ENCODE measurements at places on chromosomes 11 and 22.

- DNase-seq: no peak
Measured at GRCh38 chr22:45907996-45908395, 69.0 kb downstream of the WNT7B start.

DNA sequence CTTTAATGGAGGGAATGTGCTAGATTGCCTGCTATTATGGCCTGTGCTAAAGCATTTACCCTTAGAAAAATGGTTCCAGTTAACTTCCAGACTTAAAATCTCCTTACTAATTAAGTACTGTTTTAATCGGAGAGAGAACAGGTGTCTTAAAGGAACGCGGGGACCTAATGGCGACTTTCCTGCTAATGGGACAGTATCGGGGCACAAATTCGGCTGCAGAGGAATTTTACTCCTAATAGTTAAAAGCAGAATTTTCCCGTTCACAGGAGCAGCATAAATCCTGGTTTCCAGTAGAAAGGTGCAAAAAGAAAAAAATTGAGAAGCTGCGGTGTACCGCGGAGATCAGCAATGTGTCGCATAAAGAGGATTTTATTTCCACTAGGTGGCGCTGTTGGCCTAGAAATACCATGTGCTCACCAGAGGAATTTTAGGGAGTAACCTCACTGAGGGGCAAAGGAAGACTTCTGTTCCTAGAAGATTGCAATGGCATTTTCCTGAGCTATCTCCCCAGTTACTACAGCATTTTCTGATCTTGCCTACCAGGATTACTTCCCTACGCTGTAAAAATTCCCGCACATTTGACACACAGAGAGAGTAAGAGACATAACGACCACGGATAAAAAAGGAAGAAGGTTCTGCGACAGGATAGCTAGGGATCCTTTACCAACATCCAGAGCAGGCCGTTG, 44.5 kb downstream of the ZNF280B start:
- peak; percentile 90 for DNase-seq

GRCh38 chr22:44217346-44217745, 36.6 kb downstream of the PARVG start:
- no peak for DNase-seq

DNA sequence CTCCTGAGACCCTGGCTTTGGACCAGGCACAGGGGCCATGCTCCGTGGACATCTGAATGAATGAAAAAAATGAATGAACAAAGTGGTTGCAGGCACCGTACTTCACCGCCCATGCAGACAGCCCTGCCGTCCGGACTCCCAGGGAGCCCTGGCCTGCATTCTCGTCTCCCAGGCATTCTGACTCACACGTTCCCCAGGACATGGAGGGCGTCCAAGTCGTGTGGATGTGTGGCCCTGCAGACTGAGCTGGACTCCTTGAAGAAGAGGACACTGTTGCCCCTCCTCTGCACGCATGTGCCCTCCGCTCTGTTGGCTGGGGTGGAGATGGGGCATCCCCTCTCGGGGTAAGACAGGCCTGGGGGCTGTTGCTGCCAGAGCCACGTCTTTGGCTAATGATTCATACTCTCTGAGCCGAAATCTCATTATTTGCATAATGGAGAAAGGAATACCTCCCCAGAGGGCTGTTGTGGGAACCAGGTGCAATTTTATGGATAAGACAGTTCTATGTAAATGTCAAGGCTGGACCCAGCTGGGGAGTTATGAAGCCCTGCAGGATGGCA, 49.7 kb downstream of the RTL6 start:
- peak; percentile 27 for DNase-seq

DNA sequence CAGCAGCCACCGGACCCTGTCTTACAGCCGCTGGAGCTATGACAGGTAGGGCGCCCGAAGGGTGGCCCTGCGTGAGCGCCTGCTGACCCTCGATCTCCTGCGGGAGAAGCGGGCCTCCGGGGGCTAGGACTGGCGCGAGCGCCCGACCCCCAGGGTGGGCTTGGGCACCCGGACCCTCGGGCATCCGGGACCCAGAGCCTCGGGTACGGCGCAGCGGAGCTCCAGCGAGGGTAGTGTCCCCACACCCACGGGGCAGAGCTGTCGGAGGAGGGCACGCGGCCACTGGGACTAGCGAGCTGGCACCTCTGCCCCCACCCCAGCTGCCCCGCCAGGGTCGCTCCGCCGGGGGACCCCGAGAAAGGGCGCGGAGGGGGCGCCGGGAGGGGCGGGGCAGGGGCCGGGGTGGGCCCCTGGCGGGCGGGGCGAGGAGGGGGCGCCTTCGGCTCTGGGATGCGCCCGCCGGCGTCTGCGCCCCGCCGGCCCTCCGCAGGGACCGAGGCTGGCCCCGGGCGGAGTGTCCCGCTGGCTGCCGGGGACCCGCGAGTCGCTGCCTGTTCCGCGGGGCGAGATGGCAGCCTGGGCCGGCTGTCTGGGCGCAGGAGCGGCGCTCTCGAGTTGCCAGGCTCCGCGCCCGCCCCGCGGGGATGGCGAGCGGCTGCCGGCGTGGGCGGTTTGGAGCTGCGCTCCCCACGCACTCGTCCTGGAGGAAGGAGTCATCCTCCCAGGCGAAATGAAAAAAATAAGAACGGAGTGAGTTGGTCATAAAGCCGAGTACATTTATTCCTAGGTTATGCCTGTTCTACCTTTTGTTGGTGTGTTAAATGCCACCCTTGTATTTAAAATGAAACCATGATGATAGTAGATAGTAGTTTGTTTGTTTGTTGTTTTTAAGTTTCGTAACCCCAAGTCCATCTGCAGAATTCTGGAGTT, 32.4 kb downstream of the EIF3F start:
- no peak for DNase-seq

- no peak for DNase-seq
Measured at GRCh38 chr22:23197836-23198235, 17.5 kb downstream of the BCR start.

DNA sequence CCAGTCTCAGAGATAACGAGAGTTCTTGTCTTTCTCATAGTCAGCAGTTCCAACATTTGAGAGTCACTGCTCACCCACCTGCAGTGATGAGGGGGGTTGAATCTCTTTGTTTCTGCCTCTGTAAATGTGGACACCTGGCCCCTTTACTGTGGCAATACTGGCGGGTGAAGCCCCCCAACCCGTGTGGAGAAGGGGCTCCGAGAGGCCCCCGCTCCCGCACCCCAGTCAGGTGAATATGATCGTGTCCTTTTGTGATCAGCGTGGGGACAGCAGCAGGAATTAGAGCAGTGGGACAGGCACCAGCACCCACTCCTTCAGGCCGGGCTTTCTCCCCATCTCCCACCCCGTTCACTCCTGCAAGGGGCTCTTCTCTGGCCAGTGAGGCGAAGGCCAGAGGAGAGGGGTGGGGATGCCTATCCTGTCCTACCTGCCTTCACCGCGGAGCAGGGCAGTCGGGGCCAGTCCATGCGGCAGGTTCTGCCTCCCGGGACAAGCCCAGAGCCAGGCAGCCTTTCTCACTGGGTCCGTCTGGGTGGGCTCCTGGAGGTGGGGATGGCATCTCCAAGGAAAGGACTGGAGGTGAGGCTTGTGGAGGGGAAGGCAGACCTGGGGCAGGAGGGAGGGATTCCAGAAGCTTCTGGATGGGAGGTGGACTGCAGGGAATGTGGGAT, 12.7 kb upstream of the CELSR1 start:
- no peak for DNase-seq

- DNase-seq: no peak
Measured at GRCh38 chr11:64065712-64066111, 30.0 kb downstream of the FLRT1 start.

- DNase-seq: no peak
Measured at GRCh38 chr11:48011102-48011797, 30.9 kb downstream of the PTPRJ start.

DNA sequence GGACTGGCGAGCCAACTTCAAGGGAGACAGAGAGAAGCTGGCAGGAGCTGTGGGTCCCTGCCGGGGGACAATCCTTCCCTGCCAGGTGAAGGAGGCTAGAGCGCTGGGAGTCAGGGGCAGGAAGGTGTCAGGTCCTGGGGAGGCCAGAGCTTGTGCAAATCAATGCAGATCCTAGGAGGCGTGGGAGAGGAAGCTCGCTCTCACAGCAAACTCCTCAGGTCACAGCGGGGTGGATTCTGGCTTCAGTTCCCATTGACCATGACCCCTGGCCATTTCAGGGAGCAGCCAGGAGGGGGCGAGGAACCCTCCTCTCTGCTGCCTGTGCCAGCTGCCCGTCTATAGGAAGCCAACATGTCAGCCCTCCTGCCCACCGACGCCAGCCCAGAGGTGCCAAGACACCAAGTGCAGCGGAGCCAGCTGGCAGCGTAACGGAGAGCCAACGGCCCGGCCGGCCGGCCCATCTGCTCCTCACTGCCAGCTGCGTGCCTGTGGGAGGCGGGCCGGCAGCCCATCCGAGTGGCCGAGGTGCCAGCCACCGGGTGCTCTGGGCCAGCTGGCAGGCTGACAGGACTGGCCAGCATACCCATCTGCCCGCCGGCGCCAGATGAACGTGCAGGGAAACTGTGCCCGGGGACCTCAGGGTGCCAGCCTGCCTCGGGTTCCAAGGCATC, 374.8 kb downstream of the MIAT start:
- peak; percentile 46 for DNase-seq

DNA sequence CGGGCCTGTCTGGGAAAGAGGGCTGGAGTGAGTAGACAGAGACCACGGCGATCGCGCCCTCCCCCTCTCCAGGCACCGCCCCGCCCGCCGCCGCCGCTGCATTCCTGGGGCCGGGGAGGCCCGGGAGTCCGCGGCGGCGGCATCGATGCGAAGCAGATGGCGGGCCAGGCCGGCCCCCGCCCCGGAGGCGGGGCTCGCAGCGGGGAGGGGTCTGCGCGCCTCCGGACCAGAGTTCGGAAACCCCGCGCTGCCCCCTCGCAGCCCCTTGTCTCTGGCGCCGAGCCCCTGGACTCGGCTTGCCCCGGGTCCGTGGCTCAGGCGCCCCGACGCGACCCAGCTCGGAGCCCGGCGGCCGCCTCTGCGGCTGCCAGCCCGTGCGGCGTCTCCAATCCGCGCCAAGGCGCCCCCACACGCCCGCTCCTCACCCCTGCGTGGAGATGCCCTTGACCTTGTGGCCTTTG, 1.3 kb downstream of the SCARF2 start:
- DNase-seq: no peak

GRCh38 chr22:28405588-28405987, 274.1 kb downstream of the TTC28 start:
- no peak for DNase-seq

DNA sequence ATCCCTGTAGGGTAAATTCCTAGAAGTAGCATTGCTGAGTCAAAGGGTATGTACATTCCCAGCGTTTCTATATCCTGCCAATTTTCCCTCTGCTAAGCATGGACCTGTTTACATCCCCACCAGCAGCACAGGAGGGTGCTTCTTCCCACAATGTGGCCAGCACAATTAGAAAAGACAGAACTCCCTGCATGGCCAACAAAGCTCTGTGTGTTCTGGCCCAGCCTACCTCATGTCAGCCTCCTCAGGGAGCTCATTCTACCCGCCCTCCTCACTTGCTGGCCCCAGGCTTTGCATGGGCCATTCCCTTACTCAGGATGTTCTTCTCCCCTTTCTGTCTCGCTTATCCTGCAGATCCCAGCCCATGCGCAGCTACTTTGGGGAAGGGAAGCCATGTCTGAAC, 186.1 kb downstream of the DSCAML1 start:
- DNase-seq: no peak

DNA sequence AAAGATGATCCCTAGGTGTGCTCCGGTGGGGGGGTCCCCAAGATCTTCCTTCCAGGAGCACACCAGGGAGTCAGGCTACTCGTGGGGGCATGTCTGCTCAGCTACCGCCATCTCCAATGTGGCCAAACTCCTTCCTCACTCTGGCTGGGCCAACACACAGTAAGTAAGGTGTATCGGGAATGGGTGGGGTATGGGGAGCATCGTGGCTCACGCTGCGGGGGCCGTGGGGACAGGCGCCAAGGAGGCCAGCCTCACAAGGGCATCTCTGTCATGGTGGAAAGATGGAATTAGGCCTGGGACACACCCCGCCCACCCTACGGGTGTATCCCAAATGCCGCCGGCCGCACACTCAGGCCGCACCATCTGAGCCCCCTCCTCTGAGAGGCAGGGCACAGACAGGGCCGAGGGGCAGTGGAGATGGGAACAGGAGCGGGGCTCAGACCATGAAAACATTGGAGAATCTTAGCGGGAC, 8.3 kb downstream of the IGF2 start:
- no peak for DNase-seq

DNA sequence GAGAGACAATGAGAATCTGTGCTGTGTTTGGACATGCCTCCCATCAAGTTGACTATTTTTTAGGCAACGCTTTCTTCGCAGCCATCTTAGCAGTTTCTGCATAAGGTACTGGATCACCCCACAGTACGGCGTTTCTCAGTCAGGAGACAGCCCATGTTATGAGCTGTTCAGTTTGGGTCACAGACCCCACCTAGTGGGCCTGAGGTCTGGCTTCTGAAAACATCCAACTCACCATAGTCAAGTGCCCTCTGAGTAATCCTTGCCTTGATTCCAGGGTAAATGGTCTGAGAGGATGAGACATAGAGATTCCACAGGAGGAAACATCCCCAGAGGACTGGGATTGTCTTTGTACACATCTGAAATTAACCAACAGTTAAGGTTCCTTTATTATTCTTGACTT, 7.2 kb downstream of the BPIFC start:
- DNase-seq: no peak

DNA sequence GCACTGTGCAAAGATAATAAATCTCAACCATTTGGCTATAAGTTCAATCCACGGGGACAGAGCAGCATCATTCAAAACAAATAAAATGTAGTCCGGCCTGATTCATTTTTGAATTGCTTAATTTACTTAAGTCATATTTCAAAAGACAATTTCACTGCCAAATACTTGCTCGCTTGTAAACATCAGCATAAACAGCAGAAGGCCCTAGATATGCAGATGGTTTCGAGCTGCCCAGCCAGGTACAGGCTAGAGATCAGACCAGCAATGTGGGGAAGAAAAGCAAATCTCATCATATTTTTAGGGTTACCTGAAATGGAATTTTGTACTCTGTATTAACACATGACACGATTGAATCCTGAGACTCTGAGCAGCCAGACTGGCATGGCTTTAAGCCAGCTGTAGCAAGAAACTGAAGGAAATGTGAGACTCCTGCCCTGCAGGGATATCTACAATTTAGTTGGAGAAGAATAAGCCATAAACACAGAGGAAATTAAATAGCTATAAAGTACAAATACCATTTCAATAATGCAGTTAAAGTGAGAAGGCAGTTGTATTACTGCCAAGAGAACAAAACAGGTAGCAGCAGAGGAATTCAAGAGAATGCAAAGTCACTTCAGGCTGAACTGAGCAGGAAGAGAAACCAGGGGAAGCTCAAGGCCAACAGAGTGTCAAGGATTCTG, 440.3 kb downstream of the ETS1 start:
- no peak for DNase-seq

DNA sequence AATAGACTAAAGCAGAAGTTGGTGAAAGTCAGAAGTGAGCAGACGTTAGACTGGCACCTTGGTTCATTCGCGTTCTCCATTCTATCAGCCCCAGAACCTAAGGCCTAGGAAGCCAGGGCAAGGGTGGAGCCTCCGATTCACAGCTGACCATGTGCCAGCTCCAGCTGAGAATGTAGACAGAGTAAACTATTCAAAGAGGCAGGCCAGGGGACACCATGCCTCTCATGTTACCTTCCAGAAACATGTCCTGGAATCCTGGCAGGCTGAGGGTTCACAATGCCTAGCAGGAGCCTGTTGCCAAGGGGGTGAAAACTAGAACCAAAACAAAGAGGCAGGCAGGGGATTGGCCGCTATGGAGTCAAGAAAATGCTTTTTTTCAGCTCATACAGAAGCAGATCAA, 224.4 kb upstream of the POU2AF2 start:
- no peak for DNase-seq

Data from Karpas-422 (cell line).